Ascending aorta (tissue), 2 donors: ENCODE measurements at places on chromosomes 3 and 15. TPM values are rescaled to one million over a fixed set of nuclear protein-coding genes. Genes with fewer than 3 reads are reported as not detected.

DNA sequence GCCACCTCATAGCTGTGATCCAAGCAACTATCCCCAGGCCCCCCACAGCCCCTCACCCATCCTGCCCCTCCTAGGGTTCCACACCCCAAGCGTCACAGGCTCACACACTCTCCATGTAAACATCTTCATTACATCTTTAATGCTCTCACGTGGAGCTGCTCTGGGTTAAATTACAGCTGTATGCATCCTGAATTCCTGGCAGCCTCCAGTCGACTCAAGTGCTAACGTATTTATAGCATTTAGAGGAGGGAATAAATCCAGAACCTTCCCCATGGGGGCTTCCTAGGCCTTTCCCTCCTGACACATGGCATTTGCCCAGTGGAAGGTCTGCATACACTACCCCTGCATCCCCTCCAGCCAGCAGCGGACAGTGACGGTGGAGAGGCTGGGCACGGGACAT is 9.6 kb downstream of the C3orf18 start:
- H3K27ac ChIP-seq: no peak overlapping the region
- H3K27me3 ChIP-seq: no peaks in the 10 kb centered on the region
- DNase-seq: no peak
- H3K4me3 ChIP-seq: no peak overlapping the region
- no peaks in the 10 kb centered on the region for H3K36me3 ChIP-seq

The AZI2 gene
- 15.3 TPM for total RNA-seq

The GPR15 gene
- total RNA-seq: not detected

The TTLL13 gene
- not detected for total RNA-seq

The SLC9A9 gene
- 63.4 TPM for total RNA-seq

DNA sequence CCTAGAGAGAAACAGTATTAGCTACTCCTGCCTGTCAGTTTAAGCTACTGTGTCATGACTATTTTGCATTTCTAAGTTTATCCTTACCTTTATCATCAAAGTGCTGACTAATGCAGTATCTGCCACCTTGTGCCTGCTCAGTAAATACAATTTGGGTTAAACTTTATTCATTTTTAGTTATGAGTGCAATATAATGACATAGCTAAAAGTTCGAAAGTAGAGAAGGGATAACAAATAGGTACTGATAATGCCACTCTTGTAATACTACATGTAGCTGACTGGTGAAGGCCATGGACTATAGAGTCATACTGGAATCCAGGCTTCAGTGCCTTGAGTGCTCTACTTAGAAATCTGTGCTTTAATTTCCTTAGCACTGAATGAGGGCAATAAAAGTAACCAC is 480.8 kb upstream of the TPRG1 start:
- DNase-seq: no peak
- H3K4me1 ChIP-seq: no peaks in the 10 kb centered on the region
- H3K27ac ChIP-seq: no peak overlapping the region
- no peaks in the 10 kb centered on the region for H3K36me3 ChIP-seq
- H3K4me3 ChIP-seq: no peak overlapping the region

DNA sequence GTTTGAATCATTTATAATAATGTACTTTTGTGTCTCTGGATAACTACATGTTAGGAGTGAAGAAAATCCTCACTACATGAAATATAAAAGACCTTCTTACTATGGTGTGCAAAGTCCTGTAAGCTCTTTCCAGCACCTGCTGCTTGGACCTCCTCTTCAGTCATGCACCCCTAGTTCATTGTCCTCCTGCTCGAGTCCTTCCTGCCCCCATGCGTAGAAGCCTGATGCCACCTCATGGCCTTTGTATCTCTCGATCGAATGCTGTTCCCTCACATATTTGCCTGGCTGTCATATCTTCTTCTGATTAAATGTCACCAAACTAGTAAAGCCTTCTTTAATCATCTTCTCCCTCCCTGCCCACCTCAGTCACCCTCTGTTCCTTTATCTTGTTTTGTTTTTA is 49.9 kb upstream of the SUCLG2 start:
- no peak for DNase-seq
- H3K36me3 ChIP-seq: no peaks in the 10 kb centered on the region
- H3K27ac ChIP-seq: no peak overlapping the region

The MFSD1 gene
- total RNA-seq: 35.9 TPM

DNA sequence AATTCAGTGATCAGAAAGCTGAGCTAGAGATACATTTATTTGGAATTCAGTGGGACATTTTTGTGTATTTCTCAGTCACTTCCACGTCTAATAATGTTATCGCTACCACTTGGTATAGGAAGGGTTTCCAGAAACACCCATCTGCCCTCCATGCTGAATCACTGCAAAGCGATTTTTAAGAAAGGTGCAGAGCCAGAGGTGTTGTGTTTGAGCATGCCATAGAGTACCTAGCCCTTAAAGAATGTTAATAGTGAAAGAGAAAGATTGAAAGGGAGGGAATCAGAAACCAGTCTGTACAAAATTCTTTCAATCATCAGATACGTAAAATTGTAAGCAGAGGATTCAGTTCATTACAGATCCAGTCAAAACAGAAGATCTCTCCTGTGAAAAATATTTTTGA is 80.1 kb upstream of the ARL6 start:
- H3K4me1 ChIP-seq: no peaks in the 10 kb centered on the region
- H3K36me3 ChIP-seq: no peaks in the 10 kb centered on the region
- no peak overlapping the region for H3K27ac ChIP-seq
- H3K27me3 ChIP-seq: peaks cover 3% of the 10 kb centered on the region

- H3K4me3 ChIP-seq: no peak overlapping the region
- H3K27ac ChIP-seq: no peak overlapping the region
- no peaks in the 10 kb centered on the region for H3K27me3 ChIP-seq
- H3K36me3 ChIP-seq: peaks cover 44% of the 10 kb centered on the region
- no peak for DNase-seq
- H3K4me1 ChIP-seq: no peaks in the 10 kb centered on the region
Observed at GRCh38 chr15:52133510-52134220, 21.1 kb upstream of the BCL2L10 start.

DNA sequence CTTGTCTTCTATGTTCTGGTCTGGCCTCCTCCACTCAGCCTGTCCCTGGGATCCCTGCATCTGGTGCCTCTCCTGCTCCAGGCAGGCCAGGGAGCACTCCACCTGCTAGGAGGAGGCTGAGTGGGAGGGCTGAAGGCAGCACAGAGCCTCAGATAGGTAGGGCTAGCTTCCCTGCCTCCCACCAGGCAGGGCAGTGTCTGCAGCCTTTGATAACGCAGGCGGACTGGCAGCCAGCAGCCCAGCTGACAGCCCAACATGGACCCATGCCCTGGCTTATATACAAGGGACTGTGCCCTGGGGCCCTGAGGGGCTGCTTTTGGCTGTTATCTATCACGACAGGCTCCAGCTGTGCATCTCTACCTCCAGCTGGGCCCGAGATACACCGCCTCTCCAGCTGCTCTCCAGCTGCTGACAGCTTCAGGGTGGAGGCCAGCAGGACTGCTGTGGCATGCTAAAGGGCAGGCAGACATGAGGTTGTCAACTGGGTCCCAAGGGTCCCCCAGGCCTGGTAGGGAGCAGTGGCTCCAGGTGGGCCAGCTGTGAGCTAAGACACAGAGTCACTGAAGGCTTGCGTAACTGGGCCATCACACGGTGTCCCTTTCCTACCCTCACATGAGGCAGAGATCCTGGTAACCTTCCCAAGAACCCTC is 5.2 kb upstream of the CLK3 start:
- no peaks in the 10 kb centered on the region for H3K36me3 ChIP-seq
- H3K27me3 ChIP-seq: no peaks in the 10 kb centered on the region
- H3K4me1 ChIP-seq: peaks cover 5% of the 10 kb centered on the region
- no peak for DNase-seq
- H3K27ac ChIP-seq: no peak overlapping the region
- H3K4me3 ChIP-seq: no peak overlapping the region
